ENCODE measurements at places on chromosomes 1 and 21.

- DNase-seq: no peak
Measured at GRCh38 chr21:45091550-45092322, 17.4 kb downstream of the ADARB1 start.

GRCh38 chr1:207962716-207963426 is 51.9 kb upstream of the CD34 start:
- peak; percentile 83 for DNase-seq

DNA sequence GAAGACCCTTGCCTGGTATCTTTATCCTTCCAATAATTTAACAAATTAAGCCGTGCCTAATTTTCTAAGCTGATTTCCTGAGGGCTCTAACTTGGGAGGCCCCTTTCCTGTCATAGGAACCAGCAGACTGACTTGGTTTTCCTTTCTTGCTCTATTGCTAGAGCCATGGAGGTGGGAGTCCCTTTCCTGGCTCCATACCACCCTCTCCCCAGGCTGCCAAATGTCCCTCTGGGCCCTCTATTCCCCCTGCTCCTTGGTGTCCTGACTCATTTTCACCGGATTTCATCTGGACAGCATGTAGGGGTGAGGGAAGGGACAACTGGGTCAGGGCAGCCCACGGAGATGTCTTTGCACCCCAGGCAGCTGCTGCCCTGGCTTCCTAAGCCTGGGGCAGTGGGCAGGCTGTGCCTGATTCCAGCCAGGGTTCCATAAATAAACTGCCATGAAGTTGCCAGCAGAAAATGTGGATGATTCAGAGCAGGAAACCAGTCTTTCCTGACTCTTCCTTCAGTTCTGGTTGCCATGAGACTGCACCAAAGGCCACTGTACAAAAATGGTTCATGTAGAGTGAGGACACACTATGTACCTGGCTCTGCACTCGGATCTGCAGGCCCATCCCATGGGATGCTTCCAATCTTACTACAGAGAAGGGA is 38.0 kb upstream of the SERBP1 start:
- DNase-seq: no peak

- DNase-seq: no peak
Measured at GRCh38 chr21:36087362-36088138, 17.7 kb downstream of the CBR1 start.

DNA sequence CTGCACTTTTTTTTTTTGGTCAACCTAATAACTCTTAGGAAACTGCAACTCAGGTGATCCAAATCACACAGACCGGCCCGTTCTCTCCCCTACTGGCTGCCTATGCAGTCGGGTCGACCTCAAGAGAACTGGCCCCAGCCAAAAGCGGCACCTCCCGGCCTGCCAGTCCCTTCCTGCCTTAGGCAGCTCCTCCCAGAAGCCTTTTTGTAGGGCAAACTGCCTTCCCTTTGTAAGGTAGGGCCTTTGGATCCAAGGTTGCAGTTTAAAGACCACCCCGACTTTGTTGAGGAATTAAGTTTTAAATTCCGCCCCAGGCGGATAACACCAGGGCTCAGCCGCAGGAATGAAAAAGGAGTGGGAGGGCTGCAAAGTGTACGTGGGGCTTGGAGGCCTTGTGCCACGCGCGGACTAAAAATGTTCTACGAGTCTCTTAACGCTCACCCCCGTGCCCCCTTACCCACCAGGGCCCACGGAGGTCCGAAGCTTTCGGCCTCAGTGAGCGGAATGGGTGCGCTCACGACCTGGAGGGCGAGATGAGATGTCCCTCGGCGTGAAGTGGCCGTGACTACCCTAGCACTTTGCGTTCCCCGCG is 642 bp upstream of the ST3GAL3 start:
- DNase-seq: peak; percentile 75

Measured in ELF-1 (cell line).